Stimulated activated CD8-positive, alpha-beta memory T cell treated with anti-CD3 and anti-CD28 coated beads, Interleukin-2, amount 100 ng/mL, for 48 hours (primary cell): ENCODE measurements at places on chromosomes 13 and 19.

DNA sequence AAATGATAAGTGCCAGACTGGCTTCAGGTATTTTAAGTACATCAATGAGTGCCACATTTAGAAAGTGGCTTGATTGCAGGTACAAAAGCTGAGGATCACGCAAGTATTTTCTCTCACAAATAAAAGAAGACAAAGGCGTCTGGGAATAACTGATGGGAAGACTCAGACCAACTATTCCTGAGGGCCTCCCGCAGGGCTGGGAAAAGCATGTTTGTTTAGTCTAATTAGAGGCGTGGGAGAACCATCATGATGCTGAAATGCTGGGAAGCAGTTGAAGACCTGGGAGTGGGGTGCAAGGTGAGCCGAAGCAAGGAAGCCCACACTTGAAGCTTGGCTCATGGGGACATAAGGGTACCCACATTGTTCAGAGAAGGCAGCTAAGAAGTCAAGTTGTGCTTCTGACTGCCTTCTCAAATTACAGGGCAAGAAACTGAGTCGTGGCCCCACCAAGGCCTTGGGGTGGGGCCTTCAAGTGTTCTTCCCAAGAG, 536.0 kb downstream of the MYO16 start:
- DNase-seq: no peak

DNA sequence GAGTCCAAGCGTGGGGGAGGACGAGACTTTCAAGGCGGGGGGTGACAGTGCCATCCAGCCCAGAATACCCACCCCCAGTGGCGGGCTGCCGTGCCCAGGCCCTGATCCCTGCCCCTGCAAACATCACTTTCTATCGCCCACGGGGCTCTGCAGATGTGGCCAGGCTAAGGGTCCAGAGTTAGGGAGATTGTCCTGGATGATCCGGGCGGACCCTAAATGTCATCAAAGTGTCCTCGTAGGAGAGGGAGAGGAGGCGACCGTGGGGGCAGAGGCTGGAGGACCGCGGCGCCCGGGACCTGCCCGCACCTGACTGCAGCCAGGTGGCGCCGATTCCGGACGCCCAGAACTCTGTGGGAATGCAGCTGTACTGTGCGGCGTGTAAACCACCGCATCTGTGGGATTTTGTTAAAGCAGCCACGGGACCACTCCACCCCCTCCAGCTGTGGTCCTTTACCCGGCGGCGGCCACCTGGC, 32.4 kb downstream of the GJA3 start:
- DNase-seq: no peak

DNA sequence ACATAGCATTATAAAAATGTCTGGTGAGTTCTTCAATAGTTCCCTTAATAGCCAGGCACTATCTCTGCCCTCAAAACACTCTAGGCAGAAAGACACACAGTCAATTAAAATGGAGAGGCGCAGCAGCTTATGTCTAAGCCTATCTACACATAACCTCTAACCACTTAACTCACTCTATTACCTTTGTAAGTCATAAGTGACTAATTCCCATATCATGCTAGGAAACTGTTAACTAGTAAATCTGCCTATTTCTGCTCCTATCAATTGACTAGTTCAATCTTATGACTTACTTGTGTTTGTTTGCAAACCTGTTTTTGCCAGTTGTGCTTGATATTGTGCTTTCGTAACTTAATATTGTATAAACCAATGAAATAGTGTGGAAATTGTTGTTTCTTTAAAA, 3.2 kb downstream of the CCDC122 start:
- DNase-seq: no peak

- DNase-seq: no peak
These were observed 228.5 kb upstream of the ARGLU1 start for GRCh38 chr13:106796280-106797047.

- DNase-seq: no peak
These were observed 14.6 kb downstream of the GTPBP3 start for GRCh38 chr19:17351815-17352435.

GRCh38 chr19:58550362-58551122, 4.4 kb downstream of the CHMP2A start:
- DNase-seq: no peak

DNA sequence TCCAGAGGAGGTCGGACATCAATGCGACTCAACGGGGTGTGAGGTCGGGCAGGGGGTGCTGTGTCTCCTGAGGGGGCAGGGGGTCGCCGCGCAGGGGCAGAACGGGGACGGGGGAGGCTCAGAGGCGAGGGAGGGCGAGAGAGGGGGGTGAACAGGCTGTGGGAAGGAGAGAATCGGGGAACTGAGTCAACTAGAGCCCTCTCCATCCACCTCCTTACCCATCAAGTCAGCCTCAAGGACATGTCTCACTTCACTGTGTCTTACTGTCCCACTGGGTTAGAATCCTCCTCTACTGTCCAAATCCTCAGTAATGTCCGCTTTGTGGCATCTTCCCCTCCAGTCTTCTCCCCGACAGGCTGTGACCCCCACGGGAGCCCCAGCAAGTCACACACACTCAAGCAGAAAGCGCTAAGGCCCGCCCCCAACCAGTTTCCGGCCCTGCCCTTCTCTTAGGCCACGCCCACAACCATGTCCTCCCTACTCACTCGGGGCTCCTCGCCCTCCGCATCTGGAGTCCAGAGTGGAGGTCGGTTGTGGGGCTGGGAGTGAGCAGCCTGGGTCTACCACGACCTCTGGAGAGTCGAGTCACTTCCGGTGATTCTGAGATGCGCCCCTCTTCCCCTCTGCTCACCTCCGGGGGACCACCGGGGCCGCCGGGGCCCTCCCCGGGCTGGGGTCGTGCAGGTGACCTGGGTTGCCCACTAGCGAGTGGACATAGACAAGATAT, 9.3 kb downstream of the PLEKHA4 start:
- peak; percentile 79 for DNase-seq

DNA sequence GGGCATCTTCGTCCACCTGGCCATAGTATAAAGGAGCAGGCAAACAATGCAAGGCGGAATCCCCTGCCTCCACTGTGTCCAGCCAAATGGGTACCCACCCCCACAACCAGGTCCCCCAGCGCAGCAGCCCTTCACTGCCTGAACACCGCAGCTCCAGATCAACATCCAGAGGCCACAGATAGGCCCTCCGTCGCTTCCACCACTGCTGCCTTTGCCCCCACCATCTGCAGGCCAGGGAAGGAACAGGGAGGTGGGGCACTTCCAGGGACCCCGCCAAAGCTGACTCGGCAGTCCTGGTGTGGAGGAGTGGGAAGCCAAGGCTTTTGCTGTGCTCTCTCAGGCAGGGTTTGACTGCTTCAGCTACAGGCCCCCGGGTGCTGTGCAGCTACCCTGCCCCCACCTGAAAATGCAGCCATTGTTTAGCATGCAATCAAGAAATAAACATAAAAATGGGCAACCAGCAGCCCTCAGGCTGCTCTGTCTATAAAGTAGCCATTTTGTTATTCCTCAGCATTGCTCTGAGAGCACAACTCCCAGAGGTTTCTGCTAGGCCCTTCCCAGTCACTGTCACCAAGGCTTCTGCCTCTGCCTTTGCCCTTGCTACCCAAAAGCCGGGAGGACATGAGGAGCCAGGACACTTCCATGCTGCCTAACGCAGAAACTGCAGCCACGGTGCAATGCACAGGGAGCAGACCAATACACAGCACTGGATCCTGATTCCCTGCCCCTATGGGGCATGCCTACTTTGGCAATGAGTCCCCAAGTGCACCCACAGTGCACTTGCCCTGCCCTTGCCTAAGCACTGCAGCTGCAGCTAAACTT, 733.2 kb upstream of the KLHL1 start:
- DNase-seq: no peak

DNA sequence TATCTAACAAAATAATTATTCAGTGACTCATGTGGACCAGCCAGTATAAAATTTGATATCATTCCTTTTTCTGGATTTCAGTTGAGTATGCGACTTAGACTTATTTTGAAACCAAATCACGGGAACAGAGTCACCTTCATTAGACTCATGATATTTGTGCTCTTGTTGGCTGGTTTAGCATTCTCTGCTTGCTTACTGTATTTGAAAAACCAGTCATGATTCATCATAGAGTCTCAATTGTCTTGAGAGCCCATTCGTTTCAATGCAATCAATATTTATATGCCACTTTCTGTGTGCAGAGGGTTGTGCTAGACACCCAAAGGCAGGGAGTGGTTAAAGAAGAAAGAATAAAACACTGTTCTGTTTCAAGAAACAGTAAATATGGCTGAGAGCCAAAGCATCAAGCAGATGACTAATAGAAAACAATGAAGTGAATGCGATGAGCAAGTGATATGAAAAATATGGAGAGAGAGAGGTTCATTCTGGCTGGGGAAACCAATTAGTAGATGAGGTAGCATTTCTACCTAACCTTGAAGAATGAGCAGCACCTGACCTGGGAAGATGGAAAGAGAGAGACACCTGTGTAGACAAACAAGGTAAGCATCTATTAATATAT, 99.6 kb upstream of the MBNL2 start:
- DNase-seq: no peak

DNA sequence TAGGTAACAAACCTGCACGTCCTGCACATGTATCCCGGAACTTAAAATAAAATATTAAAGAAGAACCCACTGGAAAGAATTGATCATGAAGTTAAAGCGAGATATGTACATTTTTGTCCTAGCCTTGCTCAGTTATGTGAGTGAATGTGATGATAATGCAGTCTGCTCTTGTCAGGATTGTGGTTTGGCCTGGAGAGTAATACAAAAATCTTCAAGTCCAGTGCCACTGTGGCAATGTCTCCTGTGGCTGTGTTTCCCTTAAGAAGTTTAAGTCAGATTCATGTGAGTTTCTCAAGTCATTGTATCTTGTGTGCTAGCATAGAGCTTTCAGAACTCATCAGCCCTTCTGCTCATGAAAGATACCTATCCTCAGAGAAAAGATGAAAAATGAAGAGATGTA, 18.0 kb upstream of the ITGBL1 start:
- no peak for DNase-seq

DNA sequence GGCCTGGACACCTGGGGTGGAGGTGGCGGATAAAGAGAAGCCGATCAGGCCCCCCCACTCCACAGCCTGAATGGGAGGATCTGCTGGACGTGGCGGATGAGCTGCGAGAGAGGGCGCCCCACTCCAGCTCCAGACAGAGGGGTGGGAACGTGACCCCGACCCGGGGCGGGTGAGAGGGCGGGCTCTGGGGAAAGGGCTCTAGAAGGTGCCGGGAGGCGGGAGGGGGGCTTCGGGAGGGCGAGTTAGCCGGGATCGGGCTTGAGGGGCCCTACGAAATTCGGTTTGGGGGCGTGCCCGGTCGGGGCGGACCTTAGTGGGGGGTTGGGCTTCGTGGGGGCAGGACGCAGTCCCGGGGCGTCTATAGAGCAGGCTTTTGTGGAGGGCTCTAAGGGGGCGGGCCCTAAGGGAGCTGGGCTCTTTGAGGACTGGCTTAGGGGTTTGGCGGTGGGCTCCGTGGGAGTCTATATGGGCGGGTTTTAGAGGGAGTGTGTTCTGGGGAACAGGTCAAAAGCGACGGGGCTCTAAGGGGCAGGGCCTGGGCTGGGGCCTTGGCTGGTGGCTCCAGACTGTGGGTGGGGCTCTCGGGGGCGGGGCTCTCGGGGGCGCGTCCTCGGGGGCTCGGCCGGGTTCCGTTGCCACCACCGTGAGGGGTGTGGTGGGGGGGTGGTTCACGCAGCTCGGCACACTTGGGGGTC, 4.1 kb upstream of the NANOS3 start:
- DNase-seq: no peak

DNA sequence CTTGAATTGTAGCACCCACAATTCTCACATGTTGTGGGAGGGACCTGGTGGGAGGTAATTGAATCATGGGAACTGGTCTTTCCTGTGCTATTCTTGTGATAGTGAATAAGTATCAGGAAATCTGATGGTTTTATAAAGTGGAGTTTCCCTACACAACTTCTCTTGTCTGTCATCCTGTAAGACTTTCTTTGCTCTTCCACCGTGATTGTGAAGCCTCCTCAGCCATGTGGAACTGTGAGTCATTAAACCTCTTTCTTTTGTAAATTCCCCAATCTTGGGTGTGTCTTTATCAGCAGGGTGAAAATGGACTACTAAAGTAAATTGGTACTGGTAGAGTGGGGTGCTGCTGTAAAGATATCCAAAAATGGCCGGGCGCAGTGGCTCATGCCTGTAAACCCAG, 215.6 kb downstream of the LIG4 start:
- DNase-seq: no peak

GRCh38 chr19:29768166-29768565, 43.6 kb upstream of the CCNE1 start:
- DNase-seq: no peak

DNA sequence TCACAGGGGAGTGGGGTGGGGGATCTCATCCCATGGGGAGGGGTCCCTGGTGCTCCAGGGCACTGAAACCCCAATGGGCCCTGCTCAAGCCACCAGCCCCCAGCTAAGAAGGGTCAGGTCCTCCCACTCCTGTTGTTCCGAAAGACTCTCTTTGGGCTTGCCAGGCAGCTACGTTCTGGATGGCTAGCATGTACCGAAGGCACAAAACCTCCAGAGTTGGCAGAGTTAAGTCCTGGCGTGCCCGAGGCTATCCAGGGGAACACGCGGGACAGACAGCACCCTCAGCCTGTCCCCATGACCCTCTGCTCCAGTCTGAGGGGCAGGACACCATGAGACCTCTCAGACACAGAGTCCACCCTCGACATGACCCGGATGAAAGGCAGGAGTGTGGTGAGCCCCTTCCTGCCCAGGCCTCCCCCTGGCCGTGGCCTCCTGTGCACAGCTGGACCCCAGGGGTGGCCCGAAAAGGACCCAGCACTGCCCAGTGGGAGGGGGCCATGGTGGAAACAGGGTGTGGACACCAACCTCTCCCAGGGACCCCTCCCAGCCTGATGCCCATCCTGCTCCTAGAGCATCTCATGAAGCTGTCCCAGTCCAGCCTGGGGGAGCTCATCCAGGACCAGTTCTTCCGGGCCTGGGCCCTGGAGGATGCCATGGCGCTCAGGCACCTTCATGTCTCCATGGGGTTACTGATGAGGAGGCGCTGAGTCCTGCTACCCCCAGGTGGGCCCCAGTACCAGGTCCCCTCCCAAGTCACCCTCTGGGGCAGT, 53.0 kb upstream of the TPM4 start:
- no peak for DNase-seq

DNA sequence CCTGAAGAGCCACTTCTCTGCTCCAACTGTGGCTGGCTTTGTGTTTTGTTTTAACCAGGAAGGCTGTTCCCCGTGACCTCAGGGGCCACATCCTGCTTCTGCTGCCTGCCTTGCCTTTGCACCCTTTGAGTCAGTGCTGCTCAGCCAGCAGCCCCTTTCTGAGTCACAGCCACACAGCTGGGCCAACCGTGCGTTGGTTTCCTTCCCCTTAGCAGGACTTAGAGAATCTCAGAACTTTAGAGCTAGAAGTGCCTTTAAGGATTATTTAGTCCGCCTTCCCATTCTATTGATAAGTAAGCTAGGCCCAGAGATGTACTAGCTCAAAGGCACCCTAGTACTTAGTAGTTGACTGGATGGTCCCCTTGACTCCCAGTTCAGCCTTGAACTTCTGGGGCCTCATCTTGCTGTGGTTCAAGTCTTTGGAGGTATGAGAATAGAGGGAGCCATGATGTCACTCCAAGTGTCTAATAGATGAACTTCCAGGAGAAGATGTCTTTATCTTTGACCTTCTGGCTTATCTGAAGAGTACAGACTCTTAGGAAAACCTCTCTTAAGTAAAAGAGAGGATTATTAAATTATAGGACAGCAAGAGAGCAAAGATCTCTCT, 8.0 kb downstream of the RGCC start:
- DNase-seq: peak; percentile 79
